HepG2 (cell line): ENCODE measurements at places on chromosomes 2 and 18.
A peak's percentile ranks its signal among the peaks of the same experiment; 100 is the strongest.

- DNase-seq: peak; percentile 75
These were observed 36.4 kb upstream of the IL1R1 start for GRCh38 chr2:102106133-102106556.

DNA sequence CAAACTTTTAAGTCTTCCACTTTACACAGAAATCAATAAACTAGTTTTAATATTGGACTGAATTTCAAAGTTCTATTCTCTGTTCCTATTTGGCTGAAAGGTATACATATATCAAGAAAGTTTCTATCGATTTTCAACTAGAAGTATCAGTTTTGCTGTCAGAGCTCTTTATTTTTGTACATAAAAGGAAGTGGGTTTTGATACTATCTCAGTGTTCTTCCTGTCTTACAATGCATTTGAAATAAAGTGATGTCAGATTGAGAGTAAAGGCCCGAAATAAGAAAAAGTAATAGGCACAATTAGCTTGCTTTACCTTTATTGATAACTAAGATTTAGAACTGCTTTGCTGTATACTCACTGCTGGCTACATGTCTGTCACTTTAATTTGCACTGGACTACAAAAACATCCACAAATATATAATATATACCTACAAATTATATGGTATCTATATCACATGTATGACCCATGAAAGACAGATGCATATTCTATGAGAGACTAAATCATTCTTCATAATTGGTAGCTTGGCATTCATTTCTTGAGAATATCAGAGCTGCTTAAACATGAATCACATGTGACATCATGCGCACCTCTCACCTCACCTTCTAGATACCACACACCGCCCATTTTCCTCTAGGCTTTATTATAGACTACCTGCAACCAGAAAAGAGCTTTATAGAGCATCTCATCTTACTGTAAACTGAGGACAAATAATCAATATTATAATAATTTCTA, 83.6 kb downstream of the ASXL2 start:
- no peak for DNase-seq

DNA sequence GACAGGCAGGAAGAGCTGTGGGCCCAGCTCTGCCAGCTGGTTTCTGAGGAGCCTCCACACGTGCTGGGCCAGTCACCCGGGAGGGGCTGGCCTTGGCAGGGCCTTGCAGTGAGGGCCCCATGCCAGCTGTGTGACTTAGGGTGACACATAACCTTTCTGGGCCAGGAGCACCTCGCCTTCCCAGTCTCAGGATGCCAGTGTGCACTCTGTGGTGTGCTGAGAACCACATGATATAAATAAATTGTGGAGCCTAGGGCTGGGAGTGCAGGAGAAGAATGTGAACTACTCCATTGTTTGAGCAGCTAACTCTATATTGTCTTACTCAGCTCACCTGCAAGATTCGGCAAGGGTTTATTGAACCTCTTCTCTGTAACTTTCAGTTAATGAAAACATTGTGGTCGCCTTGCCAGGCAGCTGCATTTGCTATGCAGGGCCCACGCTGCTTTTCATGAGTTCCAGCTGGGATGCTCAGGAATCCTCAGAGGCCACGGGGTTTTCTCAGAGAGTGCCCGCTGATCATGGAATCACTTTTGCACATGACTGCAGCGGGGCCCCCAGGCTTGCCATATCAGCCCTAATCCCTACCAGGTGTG, 222.3 kb downstream of the SH3RF3 start:
- DNase-seq: no peak

DNA sequence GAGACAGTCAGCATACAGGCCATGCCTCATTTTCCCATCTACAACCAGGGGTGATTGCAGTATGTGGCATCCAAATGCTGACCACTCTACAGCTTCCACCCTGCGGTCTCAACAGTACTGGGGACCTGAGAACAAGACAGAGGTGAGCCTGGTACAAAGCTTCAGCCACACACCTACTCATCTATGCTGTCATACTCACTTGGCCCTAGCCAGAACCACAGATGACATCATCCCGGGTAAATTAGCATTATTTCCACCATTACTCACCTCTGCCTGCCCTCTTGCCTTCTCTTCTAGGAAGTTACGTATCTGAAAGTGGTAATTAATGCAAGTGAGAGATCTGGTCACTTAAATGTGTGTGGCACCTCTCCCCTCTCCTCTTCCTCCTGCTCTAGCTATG, 208.2 kb upstream of the ARL4C start:
- no peak for DNase-seq

GRCh38 chr2:215654148-215654819, 218.4 kb upstream of the FN1 start:
- no peak for DNase-seq

GRCh38 chr18:51236225-51236624, 38.7 kb upstream of the MEX3C start:
- DNase-seq: peak; percentile 72

DNA sequence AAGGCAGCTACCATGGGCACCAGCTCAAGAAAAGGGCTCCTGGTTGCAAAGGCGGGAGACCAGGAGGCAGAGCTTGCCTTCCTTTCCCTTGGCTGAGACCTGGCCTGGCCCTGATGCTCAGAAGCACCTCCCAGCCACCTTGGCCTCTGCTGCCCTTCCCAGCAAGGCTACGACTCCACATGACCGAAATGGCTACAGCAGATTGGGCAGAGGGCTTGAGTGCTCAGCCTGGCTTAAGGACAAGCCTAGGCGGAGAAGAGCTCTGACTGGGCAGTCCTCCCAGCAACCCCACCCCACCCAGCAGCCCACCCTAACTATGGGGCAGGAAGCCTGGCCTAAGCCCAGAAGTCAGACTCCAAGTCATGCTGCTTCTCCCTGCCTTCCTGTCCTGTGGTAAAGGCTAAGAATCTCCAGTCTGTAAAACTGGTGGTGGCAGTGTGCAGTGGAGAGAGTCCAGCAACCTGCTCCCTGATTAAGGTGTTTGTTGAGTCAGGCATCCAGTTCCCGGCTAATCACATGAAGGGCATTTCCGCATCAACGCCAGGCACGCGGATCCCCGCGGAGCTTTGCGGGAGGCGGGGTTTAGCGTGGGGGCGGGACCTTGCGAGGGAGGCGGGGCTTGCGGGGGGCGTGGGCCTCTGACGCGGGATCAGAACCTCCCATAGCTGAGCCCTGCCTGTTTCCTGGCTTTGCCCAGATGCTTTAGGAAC, 256.0 kb downstream of the BCL11A start:
- DNase-seq: no peak

DNA sequence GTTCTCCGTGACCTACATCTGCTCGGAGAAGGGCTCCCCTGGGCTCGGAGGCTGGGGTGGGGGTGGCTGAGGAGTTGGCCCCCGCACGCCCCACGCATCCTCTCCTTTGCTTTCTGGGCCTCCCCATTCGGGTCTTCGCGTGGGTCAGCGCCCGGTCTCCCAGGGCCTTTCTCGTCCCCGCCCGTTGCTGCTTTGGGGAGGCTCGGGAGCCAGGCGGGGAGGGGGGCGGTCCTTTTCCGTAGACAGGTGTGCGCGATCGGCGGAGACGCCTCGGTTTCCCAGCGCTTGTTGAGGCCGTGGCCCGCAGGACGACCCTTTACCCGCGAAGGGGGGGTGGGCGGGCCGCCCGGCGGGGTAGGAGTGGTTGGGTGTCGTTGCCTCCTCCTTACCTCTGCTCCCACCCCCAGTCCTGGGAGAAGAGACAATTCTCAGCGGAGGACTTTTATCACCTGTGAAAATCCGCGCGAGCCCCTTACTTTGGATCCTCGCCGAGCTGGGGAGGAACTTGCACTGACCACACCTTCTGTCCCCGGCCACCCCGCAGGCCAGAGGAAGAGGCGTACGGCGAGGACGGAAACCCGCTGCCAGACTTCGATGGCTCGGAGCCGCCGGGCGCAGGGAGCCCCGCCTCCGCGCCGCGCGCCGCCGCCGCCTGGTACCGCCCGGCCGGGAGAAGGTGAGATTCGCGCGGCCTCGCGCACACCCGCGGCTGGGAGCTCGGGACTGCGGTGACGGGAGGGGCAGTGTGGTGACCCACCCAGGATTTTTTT, 2.6 kb downstream of the ADCYAP1 start:
- no peak for DNase-seq

GRCh38 chr2:107721178-107721577, 105.5 kb upstream of the RGPD4 start:
- no peak for DNase-seq

- no peak for DNase-seq
These were observed 114.3 kb upstream of the PPP1CB start for GRCh38 chr2:28637066-28638047.
